ENCODE measurements at places on chromosomes 6 and 20.
A peak's percentile ranks its signal among the peaks of the same experiment; 100 is the strongest.

DNA sequence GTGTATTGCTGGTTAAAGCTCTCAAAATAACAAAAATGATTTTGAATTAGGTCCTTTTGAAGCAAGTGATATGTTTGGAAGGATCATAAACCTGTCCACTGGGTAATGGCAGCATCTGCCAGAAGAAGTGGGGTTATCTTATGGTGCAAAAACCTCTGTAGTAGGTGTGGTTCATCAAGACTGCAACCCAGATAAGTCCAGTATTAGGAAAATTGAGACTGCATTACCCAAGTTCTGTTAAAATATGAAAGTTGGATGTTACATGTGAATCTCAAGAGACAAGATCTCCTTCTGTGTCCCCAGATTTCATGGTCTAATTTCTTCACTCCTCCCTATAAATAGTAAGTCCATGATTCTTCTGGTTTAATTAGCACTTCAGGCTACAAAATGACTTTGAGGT is 59.4 kb downstream of the RPRD1B start:
- no peak for DNase-seq

- no peak for DNase-seq
These were observed 75.5 kb downstream of the SLC22A23 start for GRCh38 chr6:3381233-3381921.

DNA sequence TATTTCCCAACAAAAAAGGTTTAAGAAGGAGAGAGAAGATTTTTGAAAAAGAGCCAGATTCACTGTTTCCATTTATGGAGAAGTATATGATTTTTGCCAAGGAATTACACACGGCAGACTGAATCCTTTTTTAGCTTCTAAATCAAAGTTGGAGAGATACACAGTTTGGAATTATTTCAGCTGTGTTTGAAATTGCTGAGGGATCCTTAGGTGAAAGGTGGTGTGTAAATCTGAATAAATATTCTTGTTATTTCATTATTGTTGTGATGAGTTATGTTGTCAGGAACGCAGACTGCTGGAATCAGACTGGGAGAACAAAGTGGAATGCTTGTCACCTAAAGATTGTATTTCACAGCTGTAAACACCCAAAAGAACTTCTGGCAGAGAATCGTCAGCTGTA is 168.5 kb upstream of the AKIRIN2 start:
- no peak for DNase-seq

DNA sequence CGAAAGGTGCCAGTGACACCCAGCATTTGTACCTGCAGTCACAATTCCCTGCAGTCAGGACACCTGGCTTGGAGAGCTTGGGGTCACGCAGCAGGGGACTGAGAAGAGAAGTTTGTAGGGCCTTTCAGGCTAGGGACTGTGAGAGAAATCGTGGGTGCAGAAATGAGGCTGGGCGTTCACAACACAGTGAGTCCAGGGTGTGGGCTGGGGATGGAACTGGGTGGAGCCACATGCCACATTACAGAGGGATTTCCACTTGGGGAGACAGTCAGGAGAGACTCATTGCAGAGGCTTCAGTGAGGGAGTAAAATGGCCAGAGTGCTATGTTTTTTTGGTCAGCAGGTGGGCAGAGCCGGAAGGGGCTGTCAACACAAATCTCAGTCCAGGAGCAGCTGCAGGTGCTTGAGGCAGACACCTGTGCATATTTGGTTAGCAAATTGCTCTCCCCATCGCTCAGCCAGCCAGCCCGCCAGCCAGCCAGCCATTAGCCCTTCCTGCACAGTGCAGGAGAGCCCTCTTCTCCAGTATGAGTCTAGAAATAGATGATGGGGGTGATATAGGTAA is 7.4 kb downstream of the ITPR3 start:
- no peak for DNase-seq

- DNase-seq, result no peak
These were observed 53.9 kb downstream of the PXDC1 start for GRCh38 chr6:3697609-3698008.

DNA sequence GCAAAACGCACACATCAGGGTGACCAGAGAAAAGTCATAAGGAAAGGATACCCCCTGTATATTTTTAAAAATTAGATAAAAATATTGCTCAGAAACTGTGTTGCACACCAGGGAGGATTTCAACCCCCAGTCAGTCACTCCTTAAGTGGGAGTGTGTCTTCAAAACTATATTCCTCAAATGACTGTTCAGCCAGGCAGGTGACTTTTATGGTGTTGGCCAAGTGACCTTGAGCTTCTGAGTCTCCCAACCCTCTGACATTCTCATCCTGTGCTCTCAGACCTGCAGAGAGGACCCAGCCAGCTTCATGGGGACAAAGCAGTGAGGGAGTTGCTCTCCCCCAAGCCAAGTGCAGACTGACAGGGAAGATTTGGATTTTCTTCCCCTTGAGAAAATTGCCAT is 311.9 kb upstream of the JARID2 start:
- DNase-seq, result no peak

- DNase-seq, result no peak
These were observed 516 bp upstream of the IRF4 start for GRCh38 chr6:390914-391558.

DNA sequence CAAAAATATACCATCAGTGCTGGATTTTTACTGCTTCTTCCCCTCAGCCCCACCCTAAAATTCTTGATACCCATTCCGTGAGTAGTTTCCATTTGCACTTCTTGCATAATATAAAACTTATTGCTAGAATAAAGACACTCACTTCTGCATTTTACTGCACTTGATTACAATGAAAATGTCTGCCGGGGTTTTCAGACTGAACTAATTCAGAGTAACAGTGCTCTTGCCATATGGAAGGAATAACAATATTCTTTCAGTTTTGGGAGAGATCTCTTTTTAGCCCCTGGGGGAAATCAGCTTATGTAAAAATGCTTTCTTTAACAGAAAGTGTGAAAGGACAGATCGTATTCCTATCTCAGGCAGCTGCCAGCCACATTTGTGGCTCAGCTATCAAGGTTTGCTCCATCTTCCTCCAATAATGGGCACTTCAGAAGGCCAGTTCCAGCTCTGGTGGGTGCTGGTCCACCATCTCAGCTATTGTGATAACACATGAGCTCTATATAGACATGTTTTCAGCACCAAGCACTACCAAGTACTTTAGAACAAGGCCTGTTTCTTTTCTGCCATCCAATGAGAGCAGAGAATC is 8.9 kb downstream of the SMLR1 start:
- DNase-seq, result no peak

GRCh38 chr6:2222275-2222842 is 23.0 kb downstream of the GMDS start:
- DNase-seq, result no peak

DNA sequence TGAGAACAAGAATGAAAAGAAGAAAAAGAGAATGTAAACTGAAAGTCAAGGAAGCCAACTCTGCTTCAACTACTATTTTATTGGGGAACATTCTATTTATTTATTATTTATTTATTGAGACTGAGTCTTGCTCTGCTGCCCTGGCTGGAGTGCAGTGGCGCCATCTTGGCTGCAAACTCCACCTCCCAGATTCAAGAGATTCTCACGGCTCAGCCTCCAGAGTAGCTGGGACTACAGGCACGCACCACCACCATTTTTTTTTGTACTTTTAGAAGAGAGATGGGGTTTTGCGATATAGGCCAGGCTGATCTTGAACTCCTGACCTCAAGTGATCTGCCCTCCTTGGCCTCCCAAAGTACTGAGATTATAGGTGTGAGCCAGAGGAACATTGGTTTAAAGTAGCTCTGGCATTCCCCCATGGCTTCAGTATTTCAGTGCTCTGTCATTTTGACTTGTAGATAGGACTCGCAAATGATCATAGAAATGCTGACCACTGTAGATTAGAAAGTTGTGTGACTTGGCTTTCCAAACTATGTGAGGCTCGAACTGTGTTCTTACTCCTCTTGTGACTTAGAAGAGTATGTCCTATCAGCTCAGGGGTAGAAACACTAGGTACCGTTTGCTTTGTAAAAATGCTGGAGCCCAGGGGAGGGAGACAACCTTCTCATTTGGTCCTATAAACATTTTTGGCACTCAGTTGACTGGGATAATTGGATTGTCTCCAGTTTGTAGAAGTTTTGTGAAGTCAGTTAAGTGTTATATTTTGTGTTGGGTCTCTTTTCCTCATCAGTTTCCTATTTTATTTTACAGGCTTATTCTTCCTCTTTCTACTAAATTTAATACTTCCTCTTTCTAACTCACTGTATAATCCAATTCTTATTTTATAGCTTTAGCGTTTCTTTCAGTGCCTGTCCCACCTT is 544.9 kb upstream of the CITED2 start:
- DNase-seq, result no peak

GRCh38 chr20:10595985-10596384 is 77.8 kb downstream of the JAG1 start:
- DNase-seq, result peak; percentile 61

- DNase-seq, result no peak
These were observed at the start of gene ISM1 for GRCh38 chr20:13220904-13221297. Gene ISM1, plus strand, starts transcription at chr20:13221274. Its CDS starts 503 bp downstream, at chr20:13221777.

GRCh38 chr6:40274058-40274457 is 313.1 kb downstream of the LRFN2 start:
- DNase-seq, result no peak

GRCh38 chr20:23161968-23162696 is 76.0 kb upstream of the CD93 start:
- no peak for DNase-seq

GRCh38 chr20:46811224-46812084 is 83.2 kb upstream of the EYA2 start:
- no peak for DNase-seq

DNA sequence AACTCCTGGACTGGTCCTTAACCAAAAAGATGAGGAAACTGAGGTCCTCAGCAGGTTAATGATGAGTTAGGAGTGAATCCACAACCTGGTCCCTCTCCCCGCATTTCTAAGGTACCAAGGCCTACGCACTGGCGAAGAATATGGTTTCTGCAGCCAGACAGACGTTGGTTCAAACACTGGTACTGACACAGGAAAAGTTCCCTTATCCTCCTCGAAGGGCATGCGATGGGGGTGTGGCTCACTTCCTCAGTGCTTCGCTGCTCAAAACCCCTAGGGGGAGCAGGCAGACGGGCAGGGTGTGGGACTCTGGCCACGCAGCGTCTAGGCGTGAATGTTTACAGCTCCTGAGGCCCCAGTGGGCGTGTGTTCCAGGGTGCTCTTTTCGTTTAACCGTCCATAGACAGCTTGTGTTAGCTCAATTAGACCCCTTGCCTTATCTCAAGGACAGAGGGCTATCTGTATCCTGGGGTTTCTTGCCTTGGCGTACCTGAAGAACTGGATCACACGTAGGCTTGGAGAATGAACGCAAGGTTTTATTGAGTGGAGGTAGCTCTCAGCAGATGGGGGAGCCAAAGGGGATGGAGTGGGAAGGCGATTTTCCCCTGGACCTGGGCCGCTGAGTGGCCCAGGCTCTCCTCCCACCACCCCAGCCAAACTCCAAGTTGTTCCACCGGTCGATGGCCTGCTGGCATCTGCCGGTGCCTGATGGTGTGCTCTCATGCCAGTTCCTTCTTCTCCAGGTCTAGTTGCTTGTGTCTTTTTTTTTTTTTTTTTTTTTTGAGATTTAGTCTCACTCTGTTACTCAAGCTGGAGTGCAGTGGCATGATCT is 31.8 kb upstream of the PTPN1 start:
- DNase-seq, result no peak

DNA sequence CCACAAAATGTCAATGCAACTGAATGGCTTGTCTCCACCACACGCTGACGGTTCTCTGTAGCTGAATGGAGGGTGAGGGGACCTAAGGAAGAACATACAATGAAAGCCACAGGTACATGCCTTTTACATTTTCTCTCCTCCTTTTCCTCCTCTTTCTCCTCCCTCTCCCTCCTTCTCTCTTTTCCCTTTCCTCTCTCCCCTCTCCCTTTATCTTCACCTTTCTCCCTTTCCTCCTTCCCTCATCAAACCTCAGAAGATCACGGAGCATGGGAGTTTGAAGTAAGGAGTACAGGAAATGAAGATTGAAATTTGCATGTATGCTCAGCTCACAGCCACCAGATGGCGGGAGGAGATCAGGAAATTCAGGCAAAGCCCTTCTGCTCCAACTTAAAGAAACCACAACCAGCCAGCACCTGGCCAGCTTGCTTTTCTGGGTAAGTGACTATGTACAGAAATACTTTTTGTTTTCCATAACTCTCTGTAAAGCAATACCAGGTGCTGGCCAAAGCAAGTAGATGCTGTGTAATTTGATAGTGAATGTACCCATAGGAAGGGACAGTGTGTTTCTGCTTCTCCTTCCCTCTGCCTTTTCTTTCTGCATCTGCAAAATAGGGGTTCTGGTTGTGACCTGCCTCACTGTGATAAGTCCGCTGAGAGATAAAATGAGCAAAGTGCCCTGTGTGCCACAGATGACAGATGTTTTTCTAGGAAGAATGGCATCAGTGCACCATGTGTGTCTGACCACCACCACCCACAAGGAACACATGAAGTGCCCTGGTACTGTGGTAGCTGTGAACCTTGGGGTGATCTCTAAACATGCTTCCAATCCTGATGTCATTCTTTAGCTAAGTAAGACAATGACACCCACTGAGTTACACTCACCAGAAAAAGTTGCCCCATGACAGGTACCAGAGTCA is 18.6 kb upstream of the FOXO3 start:
- DNase-seq, result no peak
